ENCODE measurements at places on chromosomes 4 and X.

DNA sequence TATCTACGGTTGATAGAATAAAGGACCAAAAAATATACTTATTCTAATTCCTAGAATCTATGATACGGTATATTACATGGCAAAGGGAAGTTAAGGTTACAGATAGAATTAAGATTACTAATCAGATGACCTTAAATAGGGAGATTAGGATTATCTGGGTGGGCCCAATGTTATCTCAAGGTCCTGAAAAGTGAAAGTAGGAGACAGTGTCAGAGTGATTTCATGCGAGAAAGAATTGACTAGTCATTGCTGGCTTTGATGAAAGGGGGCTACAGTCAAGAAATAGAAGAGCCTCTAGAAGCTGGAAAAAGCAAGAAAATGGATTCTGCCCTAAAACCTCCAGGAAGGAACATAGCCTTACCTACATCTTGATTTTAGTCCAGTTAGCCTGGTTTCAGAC lies 176.9 kb upstream of the PPP1R2C start:
- no peak for DNase-seq

DNA sequence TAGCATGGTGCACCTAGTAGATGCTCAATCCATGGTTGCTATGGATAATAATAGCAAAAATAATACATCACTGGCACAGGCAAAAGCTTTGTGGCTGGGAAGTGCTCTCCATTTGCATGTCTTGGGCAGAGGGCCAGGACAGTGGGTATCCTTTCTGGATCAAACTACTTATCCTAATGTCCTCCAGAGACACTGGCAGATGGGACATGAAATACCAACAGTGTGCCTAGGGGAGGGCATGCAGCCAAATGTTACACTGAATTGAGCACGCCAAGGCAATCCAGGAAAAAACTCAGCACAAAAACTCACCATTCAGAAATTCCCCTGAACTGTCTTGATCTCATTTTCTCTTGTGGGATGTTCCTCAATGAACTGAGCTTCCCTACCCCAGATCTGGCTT lies 98.6 kb upstream of the SCML1 start:
- no peak for DNase-seq

DNA sequence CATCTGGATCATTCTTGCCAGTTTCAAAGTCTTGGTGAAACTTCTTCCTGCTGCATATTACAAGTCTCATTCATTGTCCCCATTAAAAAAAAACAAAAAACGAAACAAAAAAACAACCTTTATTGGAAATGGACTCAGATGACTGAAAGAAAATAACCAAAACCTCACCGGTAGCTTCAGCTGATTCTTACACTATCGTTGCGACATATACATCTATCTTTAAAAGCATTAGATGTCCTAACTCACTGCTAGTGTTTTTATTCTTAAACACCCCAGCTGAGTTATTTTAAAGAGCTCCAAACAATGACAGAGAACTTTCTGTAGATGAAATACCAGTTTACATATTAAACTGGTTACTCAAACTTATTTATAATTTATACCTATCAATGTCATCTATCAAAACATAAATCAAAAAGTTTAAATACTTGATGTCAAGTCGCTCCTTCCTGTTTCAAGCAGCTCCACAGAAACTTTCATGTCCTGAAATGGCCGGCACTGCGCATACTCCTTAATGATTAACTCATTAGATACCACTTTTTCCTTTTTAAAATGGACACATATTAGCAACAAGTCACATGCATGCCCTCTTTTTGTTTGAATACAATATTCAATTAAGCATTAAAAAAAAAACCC lies 87.2 kb downstream of the HPRT1 start:
- DNase-seq: no peak

DNA sequence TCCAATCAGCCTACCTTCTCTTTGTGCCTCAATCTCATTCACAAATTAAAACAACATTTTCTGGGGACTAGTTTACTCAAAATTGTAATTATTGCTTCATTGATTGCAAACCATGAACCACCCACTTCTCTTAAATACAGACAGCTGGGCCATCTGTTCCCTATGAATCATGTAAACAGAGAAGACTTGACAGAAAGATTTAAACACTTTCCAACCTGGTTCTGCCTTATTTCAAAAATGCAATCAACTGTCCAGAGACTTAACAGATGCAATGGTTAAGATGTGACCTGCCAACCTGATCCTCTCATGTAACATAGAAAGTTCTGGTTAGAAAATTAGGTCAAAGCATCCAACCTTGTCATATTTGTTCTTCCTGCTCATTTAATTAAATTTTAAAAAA lies 20.8 kb upstream of the SERTM2 start:
- DNase-seq: no peak

DNA sequence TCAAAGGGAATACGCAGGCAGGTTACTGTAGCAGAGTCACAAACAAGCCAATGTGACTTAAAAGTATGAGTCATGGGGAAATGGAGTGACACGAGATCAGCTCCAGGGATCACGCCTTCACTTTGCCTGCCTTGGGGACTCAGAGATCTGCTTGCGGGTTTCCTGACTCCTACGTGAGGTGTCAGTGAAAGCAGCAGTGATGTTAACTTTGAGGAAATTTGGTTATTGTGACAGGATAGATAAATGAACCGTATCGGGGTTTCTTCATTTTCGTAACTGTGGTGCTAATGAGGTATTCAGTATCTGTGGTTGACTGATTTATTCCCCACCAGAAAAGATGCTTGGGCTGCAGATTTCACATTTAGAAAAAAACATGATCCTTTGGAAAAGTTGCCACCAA lies 383.3 kb upstream of the ZFP42 start:
- no peak for DNase-seq

GRCh38 chr4:110915301-110915700 lies 292.4 kb upstream of the PITX2 start:
- no peak for DNase-seq

GRCh38 chrX:45557387-45557786 lies 356.7 kb upstream of the DIPK2B start:
- no peak for DNase-seq

GRCh38 chr4:169640261-169640870 lies 20.0 kb downstream of the CLCN3 start:
- no peak for DNase-seq

GRCh38 chrX:140701480-140701879 lies 8.1 kb upstream of the LINC00632 start:
- DNase-seq: no peak

- DNase-seq: no peak
Measured at GRCh38 chr4:119725688-119726330, 97.2 kb upstream of the PDE5A start.

- no peak for DNase-seq
Measured at GRCh38 chr4:45741897-45742296, 382.0 kb downstream of the GABRG1 start.

DNA sequence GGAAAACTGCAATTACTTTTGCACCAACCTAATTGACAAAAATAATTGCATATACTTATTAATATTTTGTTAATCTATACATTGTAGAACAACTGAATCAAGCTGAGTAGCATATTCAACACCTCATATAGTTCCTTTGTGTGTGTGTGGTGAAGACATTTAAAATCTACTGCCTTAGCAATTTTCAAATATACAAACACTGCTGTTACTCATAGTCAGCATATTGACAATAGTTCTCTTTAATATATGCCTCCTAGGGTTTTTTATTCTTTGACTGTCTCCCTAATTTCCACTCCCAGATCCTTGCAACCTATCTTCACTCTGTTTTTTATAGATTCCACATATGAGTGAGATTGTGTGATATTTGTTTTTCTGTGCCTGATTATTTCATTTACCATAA lies 426.8 kb downstream of the PPARGC1A start:
- DNase-seq: no peak

- no peak for DNase-seq
Measured at GRCh38 chrX:134619838-134620237, 38.4 kb downstream of the PLAC1 start.

- DNase-seq: no peak
Measured at GRCh38 chr4:90503677-90504076, 376.5 kb downstream of the CCSER1 start.

DNA sequence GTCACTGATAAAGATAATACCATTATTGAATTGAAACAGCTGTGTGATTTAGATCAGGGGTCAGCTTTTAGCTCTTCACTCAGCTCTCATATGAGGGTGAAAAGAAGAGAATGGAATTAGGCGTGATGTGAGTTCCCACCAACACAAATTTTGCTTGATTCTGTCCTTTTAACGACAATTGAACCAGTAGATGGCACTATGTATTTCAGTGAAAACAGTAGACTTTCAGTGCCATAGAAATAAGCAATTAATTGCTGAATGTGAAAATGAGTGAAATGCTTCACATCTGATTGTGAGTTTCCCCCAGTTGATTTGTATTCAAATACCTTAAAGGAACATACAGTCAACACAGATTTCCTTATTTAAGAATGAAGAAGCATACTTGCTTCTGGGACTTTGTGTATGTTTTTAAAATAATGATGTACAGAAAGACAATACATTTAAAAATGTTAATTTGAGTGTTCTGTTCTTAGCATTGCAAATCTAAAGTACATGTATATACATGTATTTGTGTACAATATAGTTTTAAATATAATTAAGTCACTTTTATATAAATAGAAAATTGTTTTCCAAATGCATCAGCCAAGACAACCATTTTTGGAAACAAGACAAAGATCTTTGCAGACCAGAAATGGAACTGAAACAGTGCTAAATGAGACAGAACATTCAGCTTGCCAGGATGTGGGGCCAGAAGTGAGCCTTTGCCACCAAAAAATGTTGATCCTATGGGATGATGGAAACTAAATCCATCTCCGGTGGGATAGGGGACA lies 178.8 kb downstream of the SNCA start:
- DNase-seq: no peak

GRCh38 chrX:110420771-110421499 lies 62.3 kb downstream of the RTL9 start:
- DNase-seq: no peak

GRCh38 chr4:21041708-21042107 lies 341.4 kb downstream of the PACRGL start:
- DNase-seq: peak; percentile 0

- DNase-seq: no peak
Measured at GRCh38 chr4:57494821-57495220, 384.6 kb upstream of the IGFBP7 start.

GRCh38 chrX:26789751-26790150 lies 573.8 kb downstream of the MAGEB5 start:
- no peak for DNase-seq

GRCh38 chrX:106897259-106897658 lies 5.9 kb downstream of the RIPPLY1 start:
- DNase-seq: no peak

DNA sequence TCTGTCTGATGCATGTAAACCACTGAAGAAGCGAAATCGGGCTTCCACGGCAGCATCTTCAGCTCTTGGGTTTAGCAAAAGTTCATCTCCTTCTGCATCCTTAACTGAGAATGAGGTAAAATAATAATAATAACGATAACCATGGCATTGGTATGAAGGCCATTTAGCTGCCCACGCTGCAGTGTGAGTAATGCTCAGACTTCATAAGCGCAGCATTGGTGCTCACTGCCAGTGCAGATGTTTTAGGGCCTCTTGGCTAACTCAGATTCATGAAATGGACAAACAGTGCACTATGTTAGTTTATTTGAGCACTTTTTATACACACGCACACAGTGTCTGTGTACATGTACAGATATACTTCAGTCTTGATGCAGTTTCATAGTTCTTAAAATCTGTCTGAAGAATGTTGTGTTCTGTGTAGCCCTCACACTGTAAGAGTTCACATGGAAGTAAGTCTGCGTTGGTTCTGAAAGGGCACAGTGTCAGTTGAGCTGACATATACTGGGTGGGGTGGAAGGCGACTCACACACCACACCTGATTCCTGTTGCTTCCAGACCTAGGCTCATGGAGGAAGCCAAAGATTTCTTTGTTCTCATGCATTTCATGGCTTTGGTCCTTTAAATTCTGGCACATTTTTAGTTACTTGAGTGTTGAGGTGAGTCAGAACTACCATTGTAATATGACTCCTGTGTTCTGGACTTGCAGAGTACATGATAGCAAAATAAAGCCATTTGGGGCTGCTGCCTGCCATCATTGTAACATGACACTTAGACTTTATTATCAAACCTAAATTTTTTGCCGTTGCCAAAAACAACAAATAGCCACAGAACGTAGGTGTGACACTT lies 68.7 kb downstream of the NSD2 start:
- DNase-seq: no peak

GRCh38 chr4:99894998-99895397 lies 771 bp upstream of the LAMTOR3 start:
- DNase-seq: no peak

DNA sequence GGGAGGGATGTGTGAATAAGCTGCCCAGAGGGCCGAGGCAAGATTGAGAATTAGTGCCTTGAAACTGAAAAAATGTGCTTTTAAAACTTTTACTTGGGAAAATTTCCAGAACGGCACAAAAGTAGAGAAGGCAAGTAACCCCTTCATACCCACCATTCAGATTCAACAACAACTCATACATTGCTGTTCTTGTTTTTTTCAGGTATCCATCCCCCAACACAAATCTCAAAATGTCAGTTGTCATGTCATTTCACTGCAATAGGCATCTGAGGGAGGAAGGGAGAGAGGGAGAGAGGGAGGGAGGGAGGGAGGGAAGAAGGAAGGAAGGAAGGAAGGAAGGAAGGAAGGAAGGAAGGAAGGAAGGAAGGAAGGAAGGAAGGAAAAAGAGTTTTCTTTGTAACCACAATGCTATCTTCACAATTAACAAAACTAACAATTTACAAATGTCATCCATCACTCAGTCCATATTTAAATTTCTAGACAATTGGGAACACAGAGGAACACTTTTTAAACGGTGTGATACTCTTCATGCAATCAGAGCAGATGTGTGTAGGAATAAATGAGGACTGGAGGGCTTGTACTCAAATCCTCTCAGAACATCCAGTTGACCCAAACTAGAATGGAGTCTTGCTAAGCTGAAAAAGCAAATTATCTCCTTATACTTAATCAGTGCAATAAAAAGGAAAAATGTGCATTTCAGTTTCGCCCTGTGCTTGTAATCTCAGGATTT lies 54.8 kb upstream of the ADGRG2 start:
- no peak for DNase-seq

DNA sequence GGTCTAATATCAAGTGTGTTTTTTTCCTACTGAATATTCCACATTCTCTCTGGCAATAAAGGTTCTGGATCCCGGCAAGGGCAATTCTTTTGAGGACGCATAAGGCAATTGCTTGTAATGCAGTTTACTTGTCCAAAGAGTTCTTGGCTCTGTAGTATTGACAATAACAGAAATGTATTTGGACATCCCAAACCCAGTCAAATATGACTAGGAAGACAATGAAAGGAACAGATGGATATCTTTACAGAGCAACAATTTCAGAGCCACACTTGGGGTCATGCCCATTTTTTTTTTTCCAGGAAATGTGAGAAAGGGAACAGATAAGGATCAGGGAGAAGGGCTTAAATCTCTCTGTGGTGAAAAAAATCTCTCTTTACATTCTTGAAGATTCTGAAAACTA lies 12.2 kb downstream of the GK2 start:
- DNase-seq: no peak

DNA sequence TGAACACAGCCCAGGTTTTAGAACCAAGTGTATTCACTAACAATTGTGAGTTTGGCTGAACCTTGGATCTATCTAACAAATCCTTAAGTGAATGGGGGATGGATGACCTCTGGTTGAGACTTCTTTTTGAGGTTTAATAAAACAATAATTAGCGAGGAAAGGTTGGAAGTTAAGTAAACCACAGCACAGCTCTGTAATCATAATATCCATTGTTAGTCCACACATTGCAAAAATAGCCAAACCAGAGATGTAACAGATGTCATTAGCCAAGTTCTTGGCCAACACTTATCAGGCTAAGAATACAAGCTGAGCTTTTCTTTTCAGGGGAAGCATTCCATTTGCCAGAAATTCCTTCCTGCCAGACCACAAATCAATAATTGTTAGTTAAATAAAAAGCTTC lies 59.1 kb downstream of the FREM3 start:
- no peak for DNase-seq

- no peak for DNase-seq
Measured at GRCh38 chr4:1610791-1611500, 73.2 kb downstream of the FAM53A start.

Data from activated CD8-positive, alpha-beta memory T cell treated with anti-CD3 and anti-CD28 coated beads for 4 hours (primary cell).